ENCODE measurements at places on chromosomes 5 and 9.

DNA sequence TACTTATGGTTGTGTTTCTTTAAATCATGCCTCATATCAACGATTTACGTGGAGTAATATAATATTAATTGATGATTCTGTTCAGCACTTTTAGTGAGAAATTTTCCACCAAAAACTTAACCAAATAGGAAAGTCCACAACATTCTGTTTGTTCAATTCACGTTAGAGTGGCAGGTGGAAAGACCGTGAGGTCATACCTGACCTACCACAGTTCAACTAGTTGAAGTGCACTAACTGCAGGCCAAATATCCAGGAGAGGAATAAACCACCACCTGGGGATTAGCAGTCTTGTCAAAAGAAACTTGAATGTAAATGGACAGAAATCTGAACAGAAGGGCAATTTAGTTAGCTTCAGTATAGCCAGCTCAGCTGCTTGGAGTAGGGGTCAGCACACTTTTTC is 577.7 kb downstream of the KIF4B start:
- DNase-seq: no peak

GRCh38 chr9:16060436-16061129 is 507.7 kb downstream of the CCDC171 start:
- no peak for DNase-seq

GRCh38 chr5:57576317-57576716 is 93.7 kb upstream of the ACTBL2 start:
- no peak for DNase-seq

DNA sequence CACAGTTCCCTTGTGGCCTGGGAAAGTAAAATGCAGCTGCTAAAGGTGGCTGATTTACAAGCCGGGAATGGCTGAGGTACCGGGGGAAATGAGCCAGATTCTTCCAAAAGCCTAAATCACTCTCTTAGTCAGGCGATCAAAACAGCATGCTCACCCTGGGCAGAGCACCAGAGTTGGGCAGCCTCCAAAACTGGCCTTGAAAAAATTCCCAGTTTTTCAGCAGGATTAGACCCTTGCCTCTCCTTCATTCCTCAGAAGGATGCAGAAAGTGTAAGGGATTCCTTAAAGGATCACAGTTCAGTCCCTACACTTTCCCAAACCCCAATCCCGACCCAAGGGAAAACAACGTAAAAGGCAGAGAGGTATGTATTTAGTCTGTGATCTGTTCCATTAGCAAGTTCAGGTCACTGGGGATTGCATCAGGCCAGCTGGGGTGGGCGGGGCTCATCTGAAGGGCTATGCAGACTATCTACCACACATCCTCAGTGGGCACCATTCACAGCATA is 16.9 kb downstream of the TMEM174 start:
- DNase-seq: peak; percentile 3

DNA sequence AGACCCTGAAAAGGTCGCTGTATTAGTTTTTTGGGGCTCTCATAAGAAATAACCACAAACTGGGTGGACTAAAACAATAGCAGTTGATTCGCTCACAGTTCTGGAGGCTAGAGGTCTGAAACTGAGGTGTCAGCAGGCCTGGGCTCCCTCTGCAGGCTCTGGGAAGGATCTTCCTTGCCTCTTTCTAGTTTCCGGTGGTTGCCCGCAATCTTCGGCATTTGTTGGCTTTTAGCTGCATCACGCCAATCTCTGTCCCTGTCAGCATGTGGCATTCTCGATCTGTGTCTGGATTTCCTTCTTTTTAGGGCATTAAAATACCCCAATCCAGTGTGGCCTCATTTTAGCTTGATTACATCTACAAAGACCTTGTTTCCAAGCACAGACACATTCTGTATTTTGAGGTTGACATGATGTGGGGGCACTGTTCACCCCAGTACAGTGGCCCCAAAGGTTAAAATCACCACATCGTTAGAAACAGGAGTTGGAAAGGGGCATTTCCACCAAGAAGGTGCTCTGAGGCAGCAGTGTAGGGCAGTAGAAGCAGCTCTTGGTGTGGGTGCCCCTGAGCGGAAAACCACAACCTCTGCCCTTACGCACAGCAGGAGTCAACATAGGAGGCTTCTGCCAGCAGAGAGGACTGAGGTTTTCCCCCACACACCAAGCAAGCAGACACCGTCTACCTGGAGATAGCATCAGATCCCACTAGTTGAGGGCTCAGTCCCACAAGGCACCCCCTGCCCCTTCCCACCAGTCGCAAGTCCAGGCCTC is 13.5 kb downstream of the ZNF79 start:
- no peak for DNase-seq

GRCh38 chr5:135032999-135033861 is 798 bp downstream of the PITX1 start:
- no peak for DNase-seq

DNA sequence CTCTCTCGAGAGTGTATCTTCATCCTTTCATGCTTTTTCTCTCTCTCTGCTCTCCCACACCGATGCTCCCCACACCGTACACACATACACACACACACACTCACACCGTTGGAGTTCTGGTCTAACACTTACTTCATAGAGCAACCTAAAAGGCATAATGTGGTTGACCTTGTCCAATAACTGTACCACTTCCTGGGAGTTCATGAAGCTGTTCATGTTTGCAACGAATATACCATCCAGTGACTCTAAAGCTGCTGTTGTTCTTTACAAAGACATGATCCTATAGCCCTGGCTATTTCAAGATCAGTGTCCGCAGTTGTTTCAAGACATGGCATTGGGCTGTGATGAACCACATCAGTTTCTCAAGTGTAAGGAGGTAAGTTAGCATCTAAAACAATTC is 10.0 kb downstream of the MEF2C start:
- DNase-seq: no peak

DNA sequence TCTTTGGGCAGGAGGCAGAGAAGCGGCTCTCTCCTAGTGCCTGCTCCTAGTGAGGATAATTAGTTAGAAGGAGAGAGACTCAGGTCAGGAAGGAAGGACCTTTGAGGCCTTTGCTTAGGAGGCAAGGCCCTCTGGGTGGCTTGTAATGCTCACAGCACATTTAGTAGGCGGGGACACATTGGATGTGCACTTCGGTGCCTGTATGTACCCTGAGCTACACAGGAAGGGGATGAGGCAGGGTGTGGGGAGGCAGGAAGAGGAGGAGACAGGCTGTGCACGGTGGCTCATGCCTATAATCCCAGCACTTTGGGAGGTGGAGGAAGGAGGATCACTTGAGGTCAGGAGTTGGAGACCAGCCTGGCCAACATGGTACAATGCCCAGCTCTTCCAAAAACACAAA is 7.2 kb upstream of the LCN2 start:
- no peak for DNase-seq

DNA sequence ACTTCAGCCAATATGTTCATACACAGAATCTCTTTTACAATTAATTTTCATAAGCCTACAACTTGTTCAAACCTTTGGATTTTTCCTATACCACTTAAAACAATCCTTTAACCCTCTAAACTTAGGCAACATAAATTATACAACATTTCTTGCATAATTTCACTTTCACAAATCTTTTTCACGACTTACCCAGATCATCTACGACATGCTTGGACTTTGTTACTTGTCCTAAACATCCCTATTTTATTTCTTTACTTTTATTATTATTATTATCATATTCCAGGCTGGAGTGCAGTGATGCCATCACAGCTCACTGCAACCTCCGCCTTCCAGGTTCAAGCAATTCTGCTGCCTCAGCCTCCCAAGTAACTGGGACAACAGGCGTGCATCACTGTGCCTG is 68.0 kb downstream of the CACNA1B start:
- no peak for DNase-seq

GRCh38 chr5:107869438-107870115 is 198.8 kb upstream of the EFNA5 start:
- DNase-seq: no peak

GRCh38 chr9:120965344-120966012 is 38.9 kb upstream of the TRAF1 start:
- peak; percentile 60 for DNase-seq

DNA sequence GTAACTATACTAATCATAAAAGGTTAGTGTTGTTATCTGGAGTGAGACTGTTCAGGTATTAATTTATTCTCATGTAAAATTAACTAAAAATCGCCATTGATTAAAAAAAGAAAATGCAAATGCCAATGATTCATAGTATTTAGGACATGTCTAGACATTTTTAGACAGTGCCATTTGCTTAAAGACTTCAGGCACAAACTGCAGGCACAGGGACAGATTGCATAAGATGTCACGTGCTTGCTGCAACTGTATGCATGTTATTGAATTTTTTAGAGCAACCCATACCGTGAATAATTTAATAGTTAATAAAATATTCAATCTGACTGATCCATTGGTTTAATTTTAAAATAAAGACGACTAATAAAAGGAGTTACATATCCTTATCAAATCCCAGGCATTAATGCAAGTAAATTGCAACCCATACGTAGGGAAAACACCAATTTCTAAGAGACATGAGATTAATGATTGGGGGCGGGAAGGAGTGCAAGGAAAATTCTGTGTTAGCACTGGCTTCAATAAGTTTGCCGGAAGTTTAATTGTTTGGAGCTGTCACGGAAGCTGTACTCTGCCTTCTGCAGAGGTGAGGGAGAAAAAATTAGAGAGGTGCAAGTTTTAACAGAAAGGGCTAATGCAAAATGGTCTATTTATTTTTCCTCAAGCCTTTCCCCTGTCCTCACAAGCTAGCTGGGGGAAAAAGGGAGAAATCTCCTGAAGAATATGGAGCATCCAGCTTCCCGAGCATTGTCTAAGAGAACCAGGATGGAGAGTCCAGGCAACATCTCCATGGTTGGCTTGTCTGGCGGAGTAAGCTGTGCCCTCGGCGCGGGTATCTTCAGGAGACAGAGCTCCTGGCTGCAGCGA is 2.9 kb downstream of the EDIL3 start:
- no peak for DNase-seq

DNA sequence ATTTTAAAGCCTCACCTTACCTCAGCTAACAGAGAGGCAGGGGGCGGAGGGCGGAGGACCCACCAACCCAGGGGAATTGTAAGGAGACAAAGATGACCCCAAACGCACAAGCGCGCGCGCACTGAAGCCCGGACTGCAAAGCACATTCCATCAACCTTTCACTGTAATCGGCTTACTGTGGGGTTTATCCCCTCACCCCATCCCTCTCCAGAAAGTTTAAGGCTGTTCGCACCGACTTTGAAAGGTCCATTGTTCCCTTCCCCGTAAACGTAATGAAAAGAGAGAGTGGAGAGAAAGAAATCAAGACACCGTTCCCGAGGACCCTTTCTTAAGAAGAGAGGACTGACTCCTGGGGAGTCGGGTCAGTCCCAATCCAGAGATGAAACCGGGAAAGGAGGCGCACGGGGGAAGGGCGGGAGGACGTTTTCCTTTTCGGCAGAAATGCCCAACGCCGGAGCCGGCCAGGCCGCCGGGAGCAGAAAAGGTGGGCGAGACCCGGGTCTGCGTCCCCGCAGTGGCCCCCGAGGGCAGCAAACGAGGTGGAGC is 464 bp downstream of the CEMIP2 start:
- DNase-seq: no peak

DNA sequence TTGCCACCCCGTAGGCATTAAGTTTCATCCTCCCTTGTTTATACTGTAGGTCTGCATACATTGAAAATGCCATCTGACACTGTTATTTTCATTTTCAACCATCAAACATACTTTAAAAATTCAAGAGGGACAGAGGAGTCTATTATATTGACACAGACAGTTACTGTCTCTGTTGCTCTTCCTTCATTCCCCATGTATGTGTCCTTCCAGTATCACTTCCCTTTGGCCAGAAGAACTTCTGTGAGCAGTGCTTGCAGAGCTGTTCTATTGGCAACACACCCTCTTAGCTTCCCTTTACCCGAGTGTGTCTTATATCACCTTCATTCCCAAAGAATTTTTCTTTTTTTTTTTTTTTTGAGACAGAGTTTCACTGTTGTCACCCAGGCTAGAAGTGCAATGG is 42.8 kb downstream of the RASGEF1C start:
- no peak for DNase-seq

- no peak for DNase-seq
These were observed 92.9 kb downstream of the CYFIP2 start for GRCh38 chr5:157358871-157359270.

DNA sequence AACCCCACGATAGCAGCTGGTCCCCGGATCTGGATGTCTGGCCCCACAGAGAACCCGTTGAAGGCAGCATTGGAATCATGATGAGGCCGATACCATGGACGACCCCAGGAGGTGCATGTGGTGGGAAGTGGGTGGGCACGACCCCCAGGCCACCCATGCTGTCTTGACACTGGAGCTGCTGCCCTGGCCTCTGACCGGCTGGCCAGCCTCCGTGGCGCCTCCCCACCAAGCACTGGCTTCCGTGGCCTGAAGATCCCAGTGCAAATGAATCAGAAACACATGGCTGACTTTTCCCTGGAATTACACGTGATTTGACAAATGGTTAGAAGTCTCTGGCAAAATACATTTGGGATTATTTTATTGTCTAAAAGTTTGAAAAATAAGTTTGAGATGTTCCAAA is 259.0 kb upstream of the IRX1 start:
- DNase-seq: no peak

DNA sequence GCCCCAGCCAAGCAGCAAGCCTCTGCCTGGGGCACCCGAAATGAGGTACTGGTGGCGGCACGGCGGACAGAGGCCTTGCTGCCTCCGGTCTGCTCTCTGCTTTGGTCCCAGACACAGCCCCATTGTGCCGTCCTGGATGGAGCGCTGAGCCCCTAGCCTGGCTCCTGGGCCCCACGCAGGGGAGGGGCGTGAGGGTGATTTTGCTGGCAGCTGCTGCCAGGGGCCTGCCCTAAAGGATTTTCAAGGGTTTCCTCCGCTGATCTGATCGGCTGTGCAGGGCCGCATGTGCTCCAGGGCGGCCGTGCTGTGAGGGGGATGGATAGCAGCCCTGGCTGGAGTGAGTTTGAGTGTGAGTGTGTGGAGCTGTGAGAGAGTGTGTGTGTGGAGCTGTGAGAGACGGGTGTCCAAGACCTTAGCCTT is 1.3 kb downstream of the GPSM1 start:
- DNase-seq: peak; percentile 26

GRCh38 chr5:135950611-135951010 is 4.2 kb downstream of the LECT2 start:
- no peak for DNase-seq

GRCh38 chr9:102185371-102185770 is 446.9 kb upstream of the GRIN3A start:
- no peak for DNase-seq

DNA sequence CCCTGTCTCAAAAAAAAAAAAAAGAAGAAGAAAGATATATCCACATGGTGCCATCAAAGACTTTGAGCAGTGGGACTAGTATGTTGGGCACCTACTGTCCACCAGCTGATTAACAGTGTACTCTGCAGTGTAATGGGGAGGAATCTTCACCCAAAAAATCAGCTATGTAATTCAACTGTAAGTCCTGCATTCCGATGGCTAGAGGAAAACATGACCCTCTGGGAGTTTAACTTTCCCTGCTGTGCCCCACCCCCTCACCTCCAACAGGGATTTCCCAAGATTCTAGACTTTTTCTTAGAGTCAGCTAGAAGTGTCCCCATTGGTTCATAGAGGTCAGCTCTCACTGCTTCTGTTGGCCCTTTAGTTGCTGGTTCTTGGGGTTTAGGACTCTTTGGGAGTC is 221.2 kb upstream of the CLINT1 start:
- no peak for DNase-seq

Data from anterior cingulate cortex (tissue), 58 donors.